ENCODE measurements at places on chromosomes 3 and 15.

- DNase-seq: no peak
Measured at GRCh38 chr3:43659250-43659880, 31.4 kb upstream of the ABHD5 start.

DNA sequence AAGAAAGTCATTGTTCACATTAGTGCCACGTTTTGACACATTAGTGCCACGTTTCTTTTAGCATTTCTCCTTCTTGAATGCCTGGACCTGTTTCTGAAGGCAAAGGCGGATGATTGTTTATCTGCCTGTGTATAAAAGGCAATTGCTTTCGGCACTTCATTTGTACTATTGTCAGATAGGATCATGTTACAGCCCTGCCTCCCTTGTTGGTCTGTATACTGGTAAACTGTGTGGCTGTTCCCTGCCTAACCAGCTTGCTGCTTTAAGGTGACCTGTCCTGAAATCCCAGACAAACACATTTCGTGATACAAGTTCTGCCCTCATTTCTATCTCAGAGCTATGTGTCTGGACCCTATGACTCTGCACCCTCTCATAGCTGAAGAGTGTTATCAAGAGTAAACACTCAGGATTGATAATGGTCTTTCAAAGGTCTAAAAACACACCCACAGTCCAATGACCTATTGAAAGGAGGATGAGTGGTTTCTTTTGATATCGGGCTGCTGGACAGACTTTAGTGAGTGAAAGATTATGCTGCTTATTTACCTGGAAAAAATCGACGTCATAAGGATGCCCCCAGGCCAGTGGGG is 276.3 kb upstream of the MCTP2 start:
- no peak for DNase-seq

GRCh38 chr15:77415450-77416147 is 4.3 kb downstream of the PEAK1 start:
- DNase-seq: no peak

DNA sequence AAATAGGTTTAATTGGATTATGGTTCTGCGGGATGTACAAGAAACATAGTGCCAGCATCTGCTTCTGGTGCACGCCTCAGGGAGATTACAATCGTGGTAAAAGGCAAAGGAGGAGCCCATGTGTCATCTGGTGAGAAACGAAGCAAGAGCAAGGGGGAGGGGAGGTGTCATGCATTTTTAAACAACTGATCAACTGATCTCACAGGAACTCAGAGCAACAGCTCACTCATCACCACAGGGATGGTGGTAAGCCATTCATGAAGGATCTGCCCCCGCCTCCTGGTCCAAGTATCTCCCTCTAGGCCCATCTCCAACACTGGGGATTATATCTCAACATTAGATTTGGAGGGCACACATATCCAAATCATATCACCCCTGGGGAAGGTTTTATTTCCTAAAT is 42.1 kb upstream of the FGF7 start:
- no peak for DNase-seq

DNA sequence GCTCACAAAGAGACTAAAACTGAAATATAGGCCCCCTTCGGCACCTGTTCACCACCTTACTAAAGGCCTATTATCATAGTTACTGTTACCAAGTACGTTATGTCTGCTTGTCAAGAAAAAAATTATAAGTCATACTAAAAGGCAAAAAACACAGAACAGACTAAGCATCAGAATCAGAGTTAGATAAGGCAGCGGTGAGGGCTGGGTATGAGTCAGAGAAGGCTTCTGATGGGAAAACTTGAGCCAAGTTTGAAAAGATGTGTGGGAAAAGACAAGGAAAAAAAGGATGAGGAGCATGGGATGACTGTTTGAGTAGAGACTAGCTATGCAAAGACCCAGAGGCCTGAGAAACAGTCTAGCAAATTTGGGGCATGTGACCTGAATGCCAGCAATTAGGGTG is 387.2 kb upstream of the SGO1 start:
- no peak for DNase-seq
